ENCODE measurements at places on chromosomes 12 and 14.

DNA sequence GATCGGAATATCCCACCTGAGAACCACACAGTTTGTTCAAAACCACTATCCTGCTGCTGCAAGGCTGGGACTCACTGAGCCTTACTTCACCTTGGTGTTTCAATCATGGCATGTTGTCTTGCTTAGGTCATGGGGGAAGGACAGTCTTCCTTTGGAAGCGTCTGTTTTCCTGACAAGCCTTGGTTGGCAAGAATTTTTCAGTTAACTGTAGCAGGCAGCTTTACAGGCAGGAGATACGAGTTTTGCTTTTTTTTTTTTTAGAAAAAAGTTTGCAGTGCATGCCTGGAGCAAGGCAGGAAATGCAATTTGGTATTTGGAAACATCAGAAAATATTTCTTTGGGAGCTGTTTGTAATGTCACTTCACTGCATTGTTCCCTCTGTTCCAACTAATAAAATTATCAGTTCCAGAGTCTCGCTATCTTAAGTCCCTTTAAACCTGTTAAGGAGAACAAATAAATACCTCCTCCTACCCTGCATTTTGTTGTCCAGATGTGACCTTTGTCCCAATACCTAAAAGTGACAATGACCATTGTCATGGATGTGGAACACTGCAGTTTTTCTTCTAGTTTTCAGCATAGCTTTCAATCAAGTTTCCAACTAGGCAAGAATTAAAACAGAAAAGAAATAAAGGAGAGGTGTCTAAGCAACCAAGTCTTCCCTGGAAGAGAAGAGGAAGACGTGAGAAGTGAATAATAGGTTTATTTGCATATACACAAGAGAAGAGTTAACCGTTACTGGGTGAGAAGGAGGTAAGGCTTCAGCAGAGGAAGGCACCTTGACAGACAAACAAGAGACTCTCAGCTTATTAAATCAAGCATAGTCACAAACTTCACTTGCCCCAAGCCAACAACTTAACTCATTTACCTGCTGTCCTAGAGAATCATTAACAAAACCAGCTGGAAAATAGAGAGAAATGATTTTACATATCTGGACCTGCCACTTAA, 71.4 kb upstream of the ACTN1 start:
- DNase-seq, result no peak

DNA sequence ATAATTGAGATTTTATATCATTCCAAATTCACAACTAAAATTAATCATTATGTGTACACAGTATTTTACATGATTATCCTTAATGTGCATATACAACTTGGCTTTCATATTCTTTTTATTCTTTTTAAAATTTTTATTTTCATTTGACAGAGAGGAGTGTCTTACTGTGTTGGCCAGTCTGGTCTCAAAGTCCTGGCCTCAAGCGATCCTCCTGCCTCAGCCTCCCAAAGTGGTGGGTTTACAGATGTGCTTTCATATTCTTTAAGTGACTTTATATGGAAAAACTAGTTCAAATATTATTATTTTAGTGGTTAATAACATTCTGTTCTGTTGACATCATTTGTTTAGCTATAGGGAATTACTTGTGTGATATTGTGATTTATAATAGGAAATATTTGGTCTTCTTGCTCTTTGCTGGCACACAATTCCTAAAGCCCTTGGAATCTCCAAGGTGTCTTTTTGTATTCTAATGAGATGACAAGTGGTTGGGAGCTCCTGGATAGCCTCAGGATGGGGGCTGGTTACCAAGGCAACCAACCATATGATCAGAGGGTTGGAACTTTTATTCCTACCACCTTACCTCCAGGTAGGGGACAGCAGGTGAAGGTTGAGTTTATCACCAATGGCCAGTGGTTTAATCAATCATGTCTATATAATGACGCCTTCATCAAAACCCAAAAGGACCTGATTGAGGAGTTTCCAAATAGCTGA, 16.0 kb upstream of the ZNF410 start:
- no peak for DNase-seq

GRCh38 chr14:74917646-74918081, 5.4 kb downstream of the RPS6KL1 start:
- DNase-seq, result no peak

DNA sequence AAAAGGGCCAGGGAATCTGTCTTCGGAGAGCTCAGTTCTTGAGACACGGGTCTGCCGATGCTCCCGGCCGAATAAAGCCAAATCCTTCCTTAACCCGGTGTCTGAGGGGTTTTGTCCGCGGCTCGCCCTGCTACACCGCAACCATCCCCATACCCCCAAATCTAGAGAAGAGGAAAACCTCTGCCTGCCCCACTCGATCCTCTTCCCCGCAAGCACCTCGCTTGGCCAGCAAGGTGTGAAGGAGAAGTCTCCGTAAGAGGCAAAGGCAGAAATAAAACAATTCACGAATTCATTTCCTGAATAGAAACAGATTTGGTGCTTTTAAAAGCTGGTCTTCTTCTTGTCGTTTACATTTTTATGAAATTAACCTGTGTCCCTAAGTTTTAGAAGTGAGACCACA, 67.3 kb upstream of the GALNT9 start:
- DNase-seq, result no peak

DNA sequence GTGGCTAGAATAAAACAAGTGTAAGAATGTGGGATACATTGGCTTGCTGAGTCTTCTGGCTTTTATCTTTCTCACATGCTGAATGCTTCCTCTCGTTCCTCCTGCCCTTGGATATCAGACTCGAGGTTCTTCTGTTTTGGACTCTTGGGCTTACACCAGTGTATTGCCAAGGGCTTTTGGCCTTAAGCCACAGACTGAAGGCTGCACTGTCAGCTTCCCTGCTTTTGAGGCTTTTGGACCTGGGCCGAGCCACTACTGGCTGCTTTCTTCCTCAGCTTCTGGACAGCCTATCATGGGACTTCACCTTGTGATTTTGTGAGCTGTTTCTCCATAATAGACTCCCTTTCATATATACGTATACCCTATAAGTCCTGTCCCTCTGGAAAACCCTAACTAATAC, 300.9 kb upstream of the STXBP6 start:
- DNase-seq, result no peak

GRCh38 chr14:73887318-73887616, 608 bp downstream of the ZNF410 start:
- no peak for DNase-seq

- DNase-seq, result no peak
Observed at GRCh38 chr12:103882861-103883596, 42.0 kb upstream of the NT5DC3 start.

GRCh38 chr14:23078692-23079116, 16.2 kb downstream of the ACIN1 start:
- no peak for DNase-seq

Measured in stimulated activated CD4-positive, alpha-beta T cell treated with anti-CD3 and anti-CD28 coated beads, Interleukin-15, amount 100 ng/mL, for 1 hour (primary cell).